ENCODE measurements at places on chromosomes 5 and 9. TPM values are rescaled to one million over a fixed set of nuclear protein-coding genes. Genes with fewer than 3 reads are reported as not detected.

Gene TLX3
- not detected for total RNA-seq

Gene SEPTIN8
- total RNA-seq, result 53.8 TPM

Gene TMEFF1
- not detected for total RNA-seq

GRCh38 chr5:67245259-67245846, 48.8 kb upstream of the CD180 start:
- no peak for DNase-seq

- DNase-seq, result no peak
Measured at GRCh38 chr5:4831325-4831724, 308.8 kb upstream of the ADAMTS16 start.

- DNase-seq, result no peak
Measured at GRCh38 chr5:133520062-133520461, 92.3 kb downstream of the FSTL4 start.

DNA sequence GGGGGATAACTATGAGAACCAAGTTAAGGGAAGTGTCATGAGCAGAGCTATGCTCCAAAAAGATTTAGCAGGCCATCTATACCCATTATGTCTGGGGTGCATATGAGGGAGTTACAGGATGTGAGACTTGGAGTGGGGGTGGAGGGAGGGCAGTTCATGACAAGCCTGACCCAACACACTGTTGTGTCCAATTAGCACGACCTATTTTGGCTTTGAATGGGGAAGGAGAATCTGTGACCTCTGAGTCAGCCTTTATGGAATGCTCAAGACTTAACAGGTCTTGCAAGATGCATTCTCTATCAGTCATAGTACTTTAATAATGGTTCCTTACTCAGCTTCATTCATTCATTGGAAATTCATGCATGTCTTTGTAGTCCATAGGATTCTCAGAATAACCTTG, 71.7 kb downstream of the GRIA1 start:
- DNase-seq, result peak; percentile 61

GRCh38 chr5:144135113-144135762, 35.2 kb downstream of the YIPF5 start:
- DNase-seq, result no peak

DNA sequence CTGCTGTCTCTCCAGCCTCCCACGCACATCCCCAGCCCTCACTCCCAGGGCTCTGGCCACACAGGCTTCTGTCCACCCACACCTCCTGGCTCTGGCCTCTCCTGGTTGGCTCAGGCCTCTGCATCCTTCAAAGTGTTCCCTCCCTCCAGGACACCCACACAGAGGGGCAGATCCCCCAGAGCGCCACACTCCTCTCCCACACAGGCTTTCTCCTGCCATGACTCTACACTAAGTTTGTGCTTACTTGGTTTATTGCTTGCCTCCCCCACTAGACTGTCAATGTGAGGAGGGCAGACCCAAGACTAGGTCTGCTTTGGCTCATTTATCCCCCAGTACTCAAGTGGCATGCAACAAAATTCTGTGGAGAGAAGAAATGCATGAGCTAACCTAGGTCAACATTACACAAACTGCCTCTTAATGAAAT, 67.0 kb upstream of the SPOCK1 start:
- peak; percentile 80 for DNase-seq

All from MG63 (cell line).